ENCODE measurements at places on chromosomes 16 and 17.

DNA sequence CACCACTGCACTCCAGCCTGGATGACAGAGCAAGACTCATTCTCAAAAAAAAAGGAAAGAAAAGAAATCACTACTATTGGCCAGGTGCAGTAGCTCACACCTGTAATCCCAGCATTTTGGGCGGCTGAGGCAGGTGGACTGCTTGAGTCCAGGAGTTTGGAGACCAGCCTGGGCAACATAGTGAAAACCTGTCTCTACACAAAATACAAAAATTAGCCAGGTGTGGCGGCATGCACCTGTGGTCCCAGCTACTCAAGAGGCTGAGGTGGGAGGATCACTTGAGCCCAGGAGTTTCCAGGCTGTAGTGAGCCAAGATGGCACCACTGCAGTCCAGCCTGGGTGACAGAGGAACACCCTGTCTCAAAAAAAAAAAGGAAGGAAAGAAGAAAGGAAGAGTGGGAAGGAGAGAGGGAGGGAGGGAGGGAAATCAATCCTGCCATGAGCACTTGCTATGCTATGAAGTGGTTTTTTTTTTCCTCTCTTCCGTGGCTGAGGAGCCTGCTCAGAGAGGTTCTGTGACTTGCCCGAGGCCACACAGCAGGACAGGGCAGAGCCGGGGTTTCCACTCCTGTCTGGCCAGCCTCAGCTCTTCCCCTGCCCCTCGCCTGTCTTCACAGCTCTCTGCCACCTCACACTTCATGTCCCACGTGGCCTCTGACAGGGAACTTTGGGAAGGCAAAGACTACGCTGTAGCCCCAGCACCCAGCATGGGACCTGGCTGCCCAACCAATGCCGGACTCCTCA, 10.9 kb downstream of the GRIN2C start:
- no peak for DNase-seq

GRCh38 chr16:47431960-47432359, 28.9 kb downstream of the ITFG1 start:
- DNase-seq, result no peak

GRCh38 chr17:82843904-82844680, 4.3 kb upstream of the ZNF750 start:
- no peak for DNase-seq

DNA sequence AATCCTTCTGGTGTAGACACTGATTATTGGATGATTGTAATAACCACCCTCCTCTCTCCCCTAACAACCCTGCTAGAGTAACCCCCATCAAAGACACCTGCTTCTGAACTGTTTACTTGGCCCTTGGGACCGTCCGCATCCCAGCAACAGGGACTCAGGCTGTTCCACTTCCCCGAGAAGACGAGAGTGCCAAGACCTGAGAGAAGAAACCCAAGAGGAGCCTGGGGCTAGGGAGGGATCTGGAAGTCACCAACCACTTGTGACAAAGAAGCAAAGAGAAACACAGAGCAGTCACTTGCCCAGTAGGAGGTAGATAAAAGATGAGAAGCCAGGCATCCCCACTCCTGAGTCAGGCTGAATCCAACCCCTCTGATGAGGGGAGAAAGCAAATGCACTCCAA, 84.3 kb downstream of the CDH11 start:
- no peak for DNase-seq

GRCh38 chr17:10063730-10064241, 134.6 kb downstream of the GAS7 start:
- DNase-seq, result no peak

DNA sequence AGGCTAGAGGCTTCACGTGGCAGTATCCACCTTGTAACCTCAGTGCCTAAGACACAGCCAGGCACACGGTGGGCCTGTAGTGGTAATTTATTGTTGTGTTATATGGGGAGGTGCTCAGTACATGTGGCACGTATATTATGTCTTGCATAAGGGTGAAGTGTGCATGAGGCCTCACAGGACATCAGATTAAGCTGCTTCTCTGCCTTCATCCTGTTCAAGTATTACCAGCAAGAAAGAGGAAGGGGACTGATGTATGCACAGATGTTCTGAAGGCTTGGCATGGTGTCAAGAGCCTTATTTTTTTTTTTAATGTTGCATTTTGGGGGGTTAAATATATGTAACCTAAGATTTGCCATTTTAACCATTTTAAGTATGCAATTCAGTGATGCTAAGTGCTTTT, 71.6 kb downstream of the ABCC1 start:
- DNase-seq, result no peak

DNA sequence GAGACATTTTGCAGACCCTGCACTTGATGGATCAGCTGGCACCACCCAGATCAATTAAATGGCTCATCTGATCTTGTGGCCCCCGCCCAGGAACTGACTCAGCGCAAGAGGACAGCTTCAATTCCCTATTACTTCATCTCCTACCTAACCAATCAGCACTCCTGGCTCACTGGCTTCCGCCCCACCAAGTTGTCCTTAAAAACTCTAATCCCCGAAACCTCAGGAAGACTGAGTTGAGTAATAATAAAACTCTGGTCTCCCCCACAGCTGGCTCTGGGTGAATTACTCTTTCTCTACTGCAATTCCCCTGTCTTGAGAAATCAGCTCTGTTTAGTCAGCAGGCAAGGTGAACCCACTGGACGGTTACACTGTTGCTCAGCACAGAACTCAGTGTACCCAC, 23.6 kb downstream of the SPPL2C start:
- no peak for DNase-seq

- DNase-seq, result peak; percentile 79
Measured at GRCh38 chr16:48318630-48319029, 66.6 kb downstream of the SIAH1 start.

- peak; percentile 11 for DNase-seq
Measured at GRCh38 chr17:70365091-70365583, 195.8 kb downstream of the KCNJ2 start.

- no peak for DNase-seq
Measured at GRCh38 chr17:69869667-69870066, 205.4 kb upstream of the KCNJ16 start.

DNA sequence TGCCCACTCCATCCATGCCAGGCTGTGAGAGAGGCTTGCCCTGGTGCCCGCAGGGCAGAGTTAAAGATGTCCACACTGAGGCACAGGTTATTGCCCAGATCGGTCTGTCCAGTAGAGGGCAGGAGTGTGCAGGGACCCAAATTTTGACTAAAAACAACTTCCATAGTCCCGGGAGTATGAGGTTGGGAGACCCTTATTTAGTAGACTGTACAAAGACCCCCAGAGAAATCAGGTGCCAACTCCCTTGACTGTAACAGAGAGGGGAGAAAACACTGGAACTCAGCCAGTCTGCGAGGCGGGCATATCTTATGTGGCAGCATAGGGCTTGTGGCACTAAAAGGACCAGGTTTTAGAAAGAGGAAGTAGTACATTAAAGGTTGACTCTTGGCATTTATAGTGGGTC, 43.4 kb downstream of the HNF1B start:
- DNase-seq, result peak; percentile 24

- peak; percentile 65 for DNase-seq
Measured at GRCh38 chr17:77117415-77117814, 23.4 kb upstream of the SEC14L1 start.

- peak; percentile 65 for DNase-seq
Measured at GRCh38 chr16:4101421-4102219, 14.6 kb downstream of the ADCY9 start.

- no peak for DNase-seq
Measured at GRCh38 chr17:12958786-12959185, 59.0 kb downstream of the ELAC2 start.

GRCh38 chr17:330993-331701, 21.5 kb downstream of the RPH3AL start:
- DNase-seq, result no peak
